Urinary bladder (tissue), 4 donors: ENCODE measurements at places on chromosomes 11 and 22. TPM values are rescaled to one million over a fixed set of nuclear protein-coding genes. Genes with fewer than 3 reads are reported as not detected.

MYO7A gene
- polyA plus RNA-seq, result 4.2 TPM

OR52K1 gene
- not detected for polyA plus RNA-seq

LRRC74B gene
- not detected for polyA plus RNA-seq

RFPL3 gene
- not detected for polyA plus RNA-seq

KRTAP5-9 gene
- 0.54 TPM for polyA plus RNA-seq

NEFH gene
- polyA plus RNA-seq, result 1.1 TPM

C11orf21 gene
- 0.60 TPM for polyA plus RNA-seq
